NK-92 treated with Interleukin-12 subunit alpha and Interleukin-12 subunit beta, amount 100 ng/mL, for 24 hours (cell line): ENCODE measurements at places on chromosomes 4 and X.

DNA sequence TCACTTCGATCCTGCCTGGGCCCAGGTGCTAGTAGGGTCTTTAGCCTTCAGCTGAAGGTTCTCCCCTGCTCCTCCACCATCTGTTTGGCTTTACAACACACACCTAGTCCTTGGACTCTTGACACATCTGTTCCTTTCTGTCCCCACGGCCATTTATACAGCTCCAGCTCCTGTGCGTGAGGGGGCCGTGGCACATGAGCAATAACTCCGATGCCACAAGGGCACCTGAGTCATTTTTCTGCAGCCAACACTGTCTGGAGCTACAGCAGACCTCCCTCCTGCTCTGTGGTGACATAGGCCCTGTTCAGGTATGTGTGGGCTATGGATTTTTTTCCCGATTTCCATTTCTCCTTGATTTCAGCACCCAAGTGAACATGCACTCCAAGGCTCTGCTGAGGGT is 44.7 kb upstream of the BCOR start:
- no peak for DNase-seq

DNA sequence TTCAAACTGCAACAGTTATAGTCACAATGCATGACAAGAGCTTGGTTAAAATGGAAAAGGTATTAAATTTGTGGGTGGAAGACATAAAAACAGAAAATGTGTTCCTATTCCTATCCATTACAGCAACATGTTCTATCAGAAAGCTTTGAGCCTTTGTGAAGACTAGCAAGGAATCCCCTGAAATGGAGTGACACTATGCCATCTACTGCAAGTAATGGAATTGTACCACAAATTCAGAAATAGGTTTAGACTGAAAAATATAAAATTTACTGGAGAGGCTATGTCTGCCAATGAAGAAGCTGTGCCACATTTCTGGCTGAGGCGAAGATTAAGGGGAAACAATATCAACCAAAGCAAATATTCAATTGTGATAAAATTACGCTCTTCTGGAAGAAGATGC is 247.9 kb downstream of the ADAM29 start:
- DNase-seq = no peak

DNA sequence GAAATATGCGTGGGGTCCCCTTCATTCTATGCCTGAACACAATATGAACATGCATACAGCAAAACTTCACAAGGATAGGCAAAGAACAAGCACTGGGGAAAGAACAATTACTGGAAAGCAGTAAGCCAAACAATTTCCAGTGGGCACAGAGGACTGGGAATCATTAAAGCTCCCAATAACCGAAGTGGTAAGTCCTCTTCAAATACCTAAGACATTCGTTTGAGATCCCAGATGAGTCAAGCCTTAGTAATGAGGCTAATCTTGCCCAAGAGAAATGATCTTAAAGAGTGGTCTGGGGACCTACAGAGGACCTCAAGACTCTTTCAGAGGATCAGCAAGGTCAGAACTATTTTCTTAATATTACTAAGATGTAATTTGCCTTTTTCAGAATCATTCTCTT is 28.6 kb downstream of the ANAPC10 start:
- no peak for DNase-seq

DNA sequence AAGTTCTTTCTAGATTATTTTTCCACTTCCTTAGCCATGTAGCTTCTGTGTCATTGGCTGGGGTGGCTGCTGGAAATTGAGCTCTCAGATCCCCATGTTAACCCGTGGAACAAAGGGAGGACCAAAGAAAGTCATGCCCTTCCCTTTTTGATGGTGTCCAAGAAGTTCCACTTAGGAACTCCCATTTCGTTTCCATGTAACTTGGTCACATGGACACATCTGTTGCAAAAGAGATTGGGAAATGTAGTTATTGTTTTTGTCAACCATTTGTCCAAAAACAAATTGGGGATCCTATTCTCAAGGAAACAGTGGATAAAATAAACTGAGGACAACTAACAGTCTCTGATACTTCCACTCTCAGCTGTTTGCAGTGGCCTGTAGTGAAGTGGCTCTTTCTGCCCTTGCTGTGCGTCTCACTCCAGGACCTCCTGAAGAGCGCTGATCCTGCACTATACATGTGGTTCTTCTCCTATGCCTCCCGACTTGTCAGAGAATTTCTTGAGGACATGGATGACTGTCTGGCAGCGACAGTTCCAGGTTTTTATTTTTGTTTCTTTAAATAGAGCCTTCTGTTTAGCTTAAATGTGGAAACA is 125.3 kb upstream of the LNX1 start:
- DNase-seq = no peak

- no peak for DNase-seq
These were observed 27.2 kb upstream of the SLC6A14 start for GRCh38 chrX:116409219-116409618.

- DNase-seq = no peak
These were observed 202.1 kb downstream of the PTTG2 start for GRCh38 chr4:38162240-38162784.

DNA sequence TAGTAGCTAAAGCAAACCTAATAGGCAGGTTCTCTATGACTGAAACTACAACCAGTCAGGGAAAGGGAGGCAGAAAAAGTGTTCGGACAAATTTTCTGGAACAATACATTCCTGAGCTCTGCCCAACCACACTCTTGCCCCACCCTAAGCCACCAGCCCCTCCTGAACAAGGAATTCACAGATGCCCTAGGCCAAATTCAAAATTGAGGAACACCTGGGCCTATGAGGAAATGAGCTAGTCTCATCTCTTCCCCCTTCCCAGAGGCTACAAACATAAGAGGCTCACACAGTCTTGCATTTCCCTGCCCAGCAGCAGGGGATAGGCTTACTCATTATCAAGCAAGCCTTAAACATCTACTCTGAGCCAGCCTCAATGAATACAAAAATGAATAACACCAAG is 284.7 kb downstream of the ZNF674 start:
- DNase-seq = no peak

- no peak for DNase-seq
These were observed 7.7 kb downstream of the ABCD1 start for GRCh38 chrX:153732401-153732800.

DNA sequence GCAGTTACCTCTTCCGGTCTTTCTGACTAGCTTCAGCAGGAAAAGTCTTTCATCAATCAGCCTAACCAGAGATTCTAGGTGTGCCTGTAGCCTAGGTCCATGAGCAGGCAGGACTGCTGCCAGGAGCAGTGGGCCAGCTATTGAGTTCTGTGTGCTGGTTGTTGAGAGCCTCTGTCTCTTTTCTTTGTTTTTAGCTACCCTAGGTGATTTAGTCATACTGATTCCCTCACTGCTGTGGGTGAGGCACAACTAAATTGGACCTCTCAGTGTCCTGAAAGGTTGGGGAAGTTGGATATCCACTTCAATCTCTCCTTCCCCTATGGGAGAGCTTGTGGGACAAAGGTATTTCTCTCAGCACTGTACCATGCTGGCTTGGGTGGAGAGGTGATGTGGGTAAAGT is 354.9 kb downstream of the GPAT3 start:
- DNase-seq = no peak

DNA sequence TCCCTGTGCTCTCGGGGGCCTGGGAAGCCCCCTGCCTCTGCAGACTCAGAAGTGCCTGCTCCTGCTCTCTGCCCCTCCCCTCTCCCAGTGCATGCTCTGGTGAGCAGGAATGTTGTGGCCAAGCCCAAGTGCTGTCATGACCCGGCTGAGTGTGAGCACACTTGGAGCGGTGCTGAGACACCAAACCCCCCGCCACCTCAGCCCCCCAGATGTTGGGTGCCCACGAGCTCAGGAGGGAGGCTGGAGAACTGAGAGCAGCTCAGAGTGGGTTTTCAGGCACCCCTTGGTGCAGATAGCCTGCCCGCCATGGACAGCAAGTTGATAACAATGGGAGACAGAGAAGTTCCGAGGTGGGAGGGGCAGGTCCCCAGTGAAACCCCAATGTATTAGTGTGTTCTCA is 477.4 kb downstream of the ACTRT1 start:
- no peak for DNase-seq

GRCh38 chr4:74623041-74623440 is 171.3 kb downstream of the BTC start:
- DNase-seq = no peak

DNA sequence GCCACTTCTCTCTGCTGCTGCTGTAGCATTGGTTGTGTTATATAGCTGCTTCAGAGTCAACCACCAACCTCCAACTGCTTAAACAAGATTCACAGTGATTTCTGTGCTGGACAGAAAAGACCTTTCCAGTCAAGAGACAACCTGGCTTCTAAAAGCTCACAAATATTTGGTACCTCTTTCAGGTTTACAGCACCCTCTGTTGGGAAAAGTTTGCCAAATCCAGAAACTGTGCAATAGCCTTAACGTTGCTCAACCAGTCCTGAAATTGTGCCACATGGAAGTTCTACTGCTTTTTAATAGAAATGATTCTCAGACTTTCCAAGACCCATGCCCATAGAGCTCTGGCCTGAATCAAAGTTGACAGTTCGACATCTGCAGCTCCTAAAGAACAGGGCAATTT is 842.1 kb upstream of the HTR2C start:
- DNase-seq = no peak

DNA sequence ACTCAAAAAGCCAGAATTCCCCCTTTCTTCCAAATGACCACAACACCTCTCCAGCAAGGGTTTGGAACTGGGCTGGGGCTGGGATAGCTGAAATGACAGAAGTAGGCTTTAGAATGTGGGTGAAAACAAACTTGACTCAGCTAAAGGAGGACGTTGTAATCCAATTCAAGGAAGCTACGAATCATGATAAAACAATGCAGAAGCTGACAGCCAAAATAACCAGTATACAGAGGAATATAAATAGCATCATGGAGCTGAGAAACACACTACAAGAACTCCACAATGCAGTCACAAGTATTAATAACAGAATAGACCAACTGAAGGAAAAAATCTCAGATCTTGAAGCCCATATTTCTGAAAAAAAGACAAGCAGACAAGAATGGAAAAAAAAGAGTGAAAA is 95.8 kb upstream of the TET2 start:
- DNase-seq = no peak

DNA sequence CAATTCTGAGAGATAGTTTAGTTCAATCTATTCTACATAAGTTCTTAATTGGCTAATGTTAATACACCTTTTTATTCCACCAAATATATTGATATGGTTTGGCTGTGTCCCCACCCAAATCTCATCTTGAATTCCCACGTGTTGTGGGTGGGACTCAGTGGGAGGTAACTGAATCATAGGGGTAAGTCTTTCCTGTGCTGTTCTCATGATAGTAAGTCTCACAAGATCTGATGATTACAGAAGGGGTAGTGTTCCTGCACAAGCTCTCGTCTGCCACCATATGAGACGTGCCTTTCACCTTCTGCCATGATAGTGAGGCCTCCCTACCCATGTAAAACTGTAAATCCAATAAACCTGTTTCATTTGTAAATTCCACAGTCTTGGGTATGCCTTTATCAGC is 11.3 kb downstream of the PPA2 start:
- DNase-seq = no peak

DNA sequence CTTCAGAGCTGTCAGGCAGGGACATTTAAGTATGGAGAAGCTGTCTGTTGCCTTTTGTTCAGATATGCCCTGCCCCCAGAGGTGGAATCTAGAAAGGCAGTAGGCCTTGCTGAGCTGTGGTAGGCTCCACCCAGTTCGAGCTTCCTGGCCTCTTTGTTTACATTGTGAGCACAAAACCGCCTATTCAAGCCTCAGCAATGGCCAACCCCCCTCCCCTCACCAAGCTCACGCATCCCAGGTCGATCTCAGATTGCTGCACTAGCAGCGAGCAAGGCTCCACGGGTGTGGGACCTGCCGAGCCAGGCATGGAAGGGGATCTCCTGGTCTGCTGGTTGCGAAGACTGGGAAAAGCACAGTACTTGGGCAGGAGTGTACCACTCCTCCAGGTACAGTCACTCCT is 59.3 kb downstream of the ZNF674 start:
- no peak for DNase-seq

- no peak for DNase-seq
These were observed 9.3 kb downstream of the FGFBP2 start for GRCh38 chr4:15953625-15954024.

GRCh38 chr4:111434586-111434985 is 710.7 kb upstream of the FAM241A start:
- DNase-seq = no peak

DNA sequence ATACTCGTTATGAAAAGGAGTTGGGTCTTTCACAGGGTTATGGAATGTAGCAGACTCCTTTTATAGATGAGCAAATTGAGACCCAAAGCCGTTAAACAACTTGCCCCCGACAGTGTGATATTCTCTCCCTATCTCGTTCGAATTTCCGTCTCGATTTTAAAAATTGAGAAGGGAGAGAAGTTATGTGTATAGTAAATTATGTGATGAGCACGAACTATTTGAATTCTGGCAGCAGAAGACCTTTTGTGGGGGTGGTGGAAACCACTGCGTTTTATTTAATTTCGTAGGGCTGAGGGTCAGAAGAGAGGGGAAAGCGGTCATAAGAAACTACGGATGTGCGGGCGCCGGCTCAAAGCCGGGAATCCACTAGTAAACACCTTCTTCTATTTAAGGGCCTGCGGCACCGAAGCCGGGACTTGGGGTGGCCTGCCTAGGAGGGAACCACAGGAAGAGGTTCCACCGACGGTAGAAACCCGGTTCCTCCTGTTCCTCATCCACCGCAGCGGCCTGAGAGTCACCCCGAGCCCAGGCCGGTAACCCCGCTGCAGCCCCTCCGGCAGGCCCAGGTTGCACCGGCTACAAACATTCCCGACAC is 1.5 kb upstream of the DDX3X start:
- DNase-seq = no peak

- DNase-seq = no peak
These were observed 187.2 kb downstream of the FBXW7 start for GRCh38 chr4:152348670-152349069.

- DNase-seq = no peak
These were observed 15.3 kb downstream of the NOP14 start for GRCh38 chr4:2947926-2948325.

DNA sequence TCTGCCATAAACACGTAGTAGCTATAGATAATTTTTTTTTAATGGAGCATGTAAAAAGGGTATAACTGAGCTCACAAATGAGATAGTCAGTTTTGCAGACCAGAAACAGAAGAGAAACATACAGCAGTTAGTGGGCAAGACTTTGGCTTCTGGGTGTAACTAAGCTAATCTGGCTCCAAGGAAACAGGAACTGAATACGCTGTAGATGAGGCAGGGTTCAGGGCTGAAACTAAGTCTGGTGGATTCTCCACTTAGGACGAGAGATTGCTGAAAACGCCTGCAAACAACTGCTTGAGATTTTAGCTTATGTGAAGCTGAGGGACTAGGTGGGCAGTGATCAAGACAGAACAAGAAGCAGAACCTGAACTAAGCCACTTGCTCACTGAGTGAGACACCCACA is 91.7 kb downstream of the SMIM20 start:
- DNase-seq = no peak

DNA sequence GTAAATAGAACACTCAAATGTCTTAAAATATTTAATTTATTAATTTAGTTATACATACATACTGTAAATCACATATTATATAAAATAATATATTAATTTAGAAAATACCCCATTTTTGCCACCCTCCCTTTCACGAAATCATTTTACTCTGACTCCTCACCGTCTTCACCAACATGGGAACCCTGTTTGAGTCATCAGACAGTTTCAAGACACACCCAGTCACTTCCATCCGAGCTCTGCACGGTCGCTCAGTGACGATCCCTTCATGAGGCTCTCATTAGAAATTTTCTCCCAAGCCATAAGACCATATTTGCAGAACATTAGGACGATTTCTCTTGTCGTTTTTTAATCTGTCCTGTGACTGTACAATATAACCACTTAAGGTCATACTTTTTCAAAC is 14.5 kb downstream of the ZNF275 start:
- DNase-seq = no peak
